ENCODE measurements at places on chromosomes 16 and 17. TPM values are rescaled to one million over a fixed set of nuclear protein-coding genes. Genes with fewer than 3 reads are reported as not detected.

TERB1 gene
- not detected for total RNA-seq

DNA sequence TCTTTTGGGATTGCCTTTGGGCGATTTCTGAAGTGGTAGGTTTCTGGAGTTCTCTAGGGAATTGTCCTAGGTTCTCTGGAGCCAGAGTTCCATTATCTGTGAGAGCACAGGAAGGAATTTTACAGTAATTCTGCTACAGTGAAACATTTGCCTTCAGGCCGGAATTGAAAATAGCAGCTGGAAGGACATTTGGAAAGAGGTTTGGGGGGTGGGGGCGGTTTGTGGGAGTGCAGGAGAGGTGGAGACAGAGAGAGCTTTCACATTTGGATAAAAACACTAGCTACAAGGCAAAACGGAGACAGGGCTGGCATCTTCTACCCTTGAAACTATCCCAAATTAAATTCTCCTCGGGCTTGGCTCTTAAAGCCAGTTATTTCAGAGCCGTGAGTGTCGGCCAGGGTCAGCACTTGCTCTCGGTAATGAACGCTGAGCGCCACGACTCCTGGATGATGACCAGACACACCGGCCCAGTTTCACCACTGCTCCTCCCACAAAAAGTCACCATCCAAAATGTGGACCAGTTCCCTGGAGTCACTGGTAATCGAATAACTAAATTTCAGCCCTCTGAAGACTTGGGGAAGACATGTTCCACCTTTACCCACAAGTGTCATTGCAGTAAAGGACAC, 67.7 kb upstream of the TANC2 start:
- peak; percentile 28 for DNase-seq

DNA sequence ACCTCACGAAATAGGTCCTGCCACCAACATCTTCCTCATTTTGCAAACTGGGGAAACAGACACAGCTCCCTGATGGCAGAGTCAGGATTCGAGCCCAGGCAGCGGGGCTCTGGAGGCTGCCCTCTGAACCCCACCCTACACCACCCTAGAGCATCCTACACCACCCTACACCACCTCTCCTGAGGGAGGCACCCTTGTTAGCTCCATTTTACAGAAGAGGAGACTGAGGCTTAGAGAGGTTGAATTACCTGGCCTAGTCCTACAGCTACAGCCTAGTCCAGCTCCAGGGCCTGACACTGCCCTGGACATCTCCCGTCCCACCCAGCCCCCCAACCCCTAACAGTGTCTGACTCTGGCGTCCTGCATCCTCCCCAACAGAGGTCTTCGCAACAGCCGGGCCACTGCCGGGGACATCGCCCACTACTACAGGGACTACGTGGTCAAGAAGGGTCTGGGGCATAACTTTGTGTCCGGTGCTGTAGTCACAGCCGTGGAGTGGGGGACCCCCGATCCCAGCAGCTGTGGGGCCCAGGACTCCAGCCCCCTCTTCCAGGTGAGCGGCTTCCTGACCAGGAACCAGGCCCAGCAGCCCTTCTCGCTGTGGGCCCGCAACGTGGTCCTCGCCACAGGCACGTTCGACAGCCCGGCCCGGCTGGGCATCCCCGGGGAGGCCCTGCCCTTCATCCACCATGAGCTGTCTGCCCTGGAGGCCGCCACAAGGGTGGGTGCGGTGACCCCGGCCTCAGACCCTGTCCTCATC, 3.2 kb upstream of the NECAB2 start:
- DNase-seq: no peak

DNA sequence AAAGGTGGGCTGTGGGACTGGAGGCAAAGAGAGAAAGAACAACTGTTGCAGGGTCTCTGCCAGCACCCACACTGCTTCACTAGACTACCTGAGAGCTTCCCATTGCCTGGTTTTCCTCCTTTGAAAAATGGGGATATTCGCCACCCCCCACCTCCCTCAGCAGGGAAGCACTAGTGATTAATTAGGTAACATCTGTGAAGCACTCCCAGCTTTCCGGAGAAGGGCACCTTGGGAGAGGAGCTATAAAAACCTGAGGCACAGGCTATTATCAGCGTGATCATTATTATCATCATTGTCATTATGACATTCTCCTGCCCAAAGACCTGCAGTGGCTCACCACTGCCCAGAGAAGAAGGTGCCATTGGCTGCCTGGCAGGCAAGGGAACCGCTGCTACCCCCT, 83.5 kb downstream of the XYLT1 start:
- DNase-seq: no peak

DNA sequence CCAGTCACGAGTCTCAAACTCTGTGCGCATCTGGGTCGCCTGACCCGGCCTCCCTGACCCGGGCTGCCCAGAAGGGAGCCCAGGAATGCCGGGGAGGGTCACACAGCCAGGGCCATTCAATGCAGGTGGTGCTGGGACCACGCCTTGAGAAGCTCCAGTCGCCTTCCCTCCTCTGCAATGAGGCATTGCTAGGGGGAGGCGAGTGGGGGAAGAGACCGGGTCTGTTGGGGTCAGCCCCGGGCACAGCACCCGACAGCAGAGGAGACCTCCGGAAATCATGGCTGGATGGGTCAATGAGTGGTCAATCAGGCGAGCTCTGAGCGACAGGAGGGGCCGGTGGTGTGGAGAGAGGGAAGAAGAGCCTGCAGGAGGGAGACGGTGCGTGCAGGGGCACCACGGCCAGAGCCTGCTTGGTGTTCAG, 13.3 kb downstream of the JPH3 start:
- no peak for DNase-seq

GRCh38 chr16:2971985-2972784, 3.0 kb downstream of the PAQR4 start:
- peak; percentile 37 for DNase-seq

- no peak for DNase-seq
Observed at GRCh38 chr17:50830994-50831393, 4.4 kb upstream of the WFIKKN2 start.

GRCh38 chr17:59800530-59800942, 92.2 kb downstream of the TUBD1 start:
- peak; percentile 13 for DNase-seq

GRCh38 chr16:81170824-81171223, 67.7 kb upstream of the BCO1 start:
- DNase-seq: no peak

GRCh38 chr17:15048381-15048780, 216.7 kb downstream of the PMP22 start:
- DNase-seq: no peak

GRCh38 chr17:54099221-54099620, 276.5 kb downstream of the KIF2B start:
- no peak for DNase-seq

DNA sequence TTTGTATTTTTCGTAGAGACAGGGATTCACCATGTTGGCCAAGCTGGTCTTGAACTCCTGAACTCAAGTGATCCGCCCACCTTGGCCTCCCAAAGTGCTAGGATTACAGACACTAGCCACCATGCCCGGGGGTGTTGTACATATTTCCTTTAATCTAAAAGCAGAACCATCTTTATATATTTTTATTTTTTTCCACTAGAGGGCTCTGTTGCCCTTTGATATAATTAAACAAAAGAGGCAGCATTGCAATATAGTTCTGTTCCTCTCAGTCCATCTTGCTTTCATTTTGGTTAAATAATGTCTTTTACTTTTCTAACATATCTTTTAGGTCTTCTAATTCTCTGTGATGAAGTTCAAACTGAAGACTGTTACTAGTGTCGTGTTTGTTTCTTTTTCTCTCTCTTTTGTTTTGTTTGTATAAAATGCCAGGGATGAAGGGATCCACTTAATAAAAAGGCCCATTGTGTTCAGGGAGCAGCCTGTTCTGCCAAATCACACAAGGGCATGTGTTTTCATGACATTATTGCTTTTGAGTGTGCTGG, 23.4 kb downstream of the WWOX start:
- peak; percentile 6 for DNase-seq

CMTM3 gene
- 17.3 TPM for total RNA-seq

GRCh38 chr17:7024402-7024785, 1.5 kb downstream of the BCL6B start:
- no peak for DNase-seq

- no peak for DNase-seq
Observed at GRCh38 chr17:61227866-61228265, 171.8 kb upstream of the TBX2 start.

GRCh38 chr17:21283482-21284318, 811 bp upstream of the MAP2K3 start:
- DNase-seq: no peak

- DNase-seq: peak; percentile 68
Observed at GRCh38 chr17:75457047-75457654, 716 bp downstream of the TMEM94 start.

RNPS1 gene
- total RNA-seq: 133 TPM

DNA sequence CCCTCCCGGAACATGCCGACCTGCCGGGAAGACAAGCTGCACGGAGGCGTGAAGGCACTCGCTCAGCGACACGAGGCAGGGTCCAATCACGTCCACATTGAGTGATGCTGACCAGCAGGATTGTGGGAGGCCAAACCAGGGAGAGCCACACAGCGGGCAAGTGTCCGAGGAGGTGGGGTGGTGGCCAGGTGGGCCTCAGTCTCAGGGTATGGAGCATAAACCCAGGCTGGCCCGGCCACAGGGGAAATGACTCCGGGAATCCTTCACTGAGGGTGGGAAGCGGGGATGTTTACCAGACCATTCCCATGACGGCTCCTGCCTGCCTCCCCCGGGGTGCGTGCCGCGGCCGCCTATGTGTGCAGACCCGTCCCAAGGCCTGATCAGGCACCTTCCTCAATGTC, 62.5 kb downstream of the RPH3AL start:
- DNase-seq: no peak

- no peak for DNase-seq
Observed at GRCh38 chr16:8848231-8848938, 20.4 kb downstream of the CARHSP1 start.

PLEKHM1 gene
- total RNA-seq: 3.1 TPM

DNASE1L2 gene
- 2.0 TPM for total RNA-seq

ARL17B gene
- 8.6 TPM for total RNA-seq

PROCA1 gene
- 0.79 TPM for total RNA-seq

- DNase-seq: no peak
Observed at GRCh38 chr17:2644971-2645370, 51.5 kb downstream of the PAFAH1B1 start.

SPECC1 gene
- 12.7 TPM for total RNA-seq
